ENCODE measurements at places on chromosomes 2 and 18.

DNA sequence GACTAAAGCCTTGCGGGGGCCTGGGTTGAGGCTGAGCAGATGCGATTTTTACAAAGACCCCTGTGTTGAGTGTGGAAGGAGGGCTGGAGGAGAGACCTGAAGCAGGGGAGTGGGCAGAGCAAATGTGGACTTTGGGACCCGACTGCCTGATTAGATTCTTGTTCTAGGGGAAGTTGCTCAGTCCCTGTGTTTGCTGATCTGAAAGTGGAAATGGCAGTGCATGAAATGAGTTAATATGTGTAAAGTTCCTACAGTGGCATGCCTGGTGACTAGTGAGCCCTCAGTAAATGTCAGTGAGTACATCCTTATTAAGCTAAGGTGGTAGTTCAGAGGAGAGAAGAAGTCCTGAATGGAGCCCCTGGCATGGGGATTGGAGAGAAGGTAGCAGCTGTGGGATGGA lies 52.3 kb downstream of the ARMC9 start:
- DNase-seq, result no peak

- no peak for DNase-seq
These were observed 32.4 kb upstream of the VIT start for GRCh38 chr2:36663851-36664695.

DNA sequence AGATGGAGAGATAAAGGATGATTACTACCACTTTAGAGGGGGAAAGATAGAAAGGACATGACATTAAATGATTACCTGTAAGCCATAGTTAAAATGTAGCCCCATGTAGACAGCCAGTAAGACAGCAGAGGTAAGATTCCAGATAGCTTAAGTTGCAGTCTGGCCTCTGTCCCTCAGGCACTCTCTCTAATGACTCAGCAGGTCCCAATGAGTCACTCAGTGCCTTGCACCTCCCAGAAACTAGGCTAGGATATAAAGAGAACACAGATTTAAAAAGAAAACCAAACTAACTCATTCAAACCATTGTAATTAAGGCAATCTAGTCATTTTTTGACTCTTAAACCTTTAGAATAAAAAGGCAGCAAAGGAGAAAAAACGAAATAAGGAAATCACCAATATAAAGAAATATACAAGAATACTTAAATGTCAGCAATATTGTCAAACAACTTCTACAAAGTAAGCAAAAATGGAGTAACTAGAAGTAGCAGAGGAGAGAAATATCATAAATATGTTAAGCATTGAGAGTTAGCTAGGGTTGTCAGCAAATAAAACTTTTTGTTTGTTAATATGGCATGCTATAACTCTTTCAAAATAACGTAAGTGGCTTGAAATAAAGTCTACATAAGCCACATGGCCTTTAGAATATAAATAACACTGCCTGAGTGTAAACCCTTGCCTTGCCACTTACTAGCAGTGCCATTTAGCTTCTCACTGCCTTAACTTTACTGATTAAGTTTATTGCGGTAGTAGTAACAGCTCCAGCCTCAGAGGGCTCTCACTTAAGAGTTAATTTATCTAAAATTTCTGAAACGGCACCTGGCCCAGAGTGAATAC lies 48.5 kb downstream of the SOCS6 start:
- no peak for DNase-seq

DNA sequence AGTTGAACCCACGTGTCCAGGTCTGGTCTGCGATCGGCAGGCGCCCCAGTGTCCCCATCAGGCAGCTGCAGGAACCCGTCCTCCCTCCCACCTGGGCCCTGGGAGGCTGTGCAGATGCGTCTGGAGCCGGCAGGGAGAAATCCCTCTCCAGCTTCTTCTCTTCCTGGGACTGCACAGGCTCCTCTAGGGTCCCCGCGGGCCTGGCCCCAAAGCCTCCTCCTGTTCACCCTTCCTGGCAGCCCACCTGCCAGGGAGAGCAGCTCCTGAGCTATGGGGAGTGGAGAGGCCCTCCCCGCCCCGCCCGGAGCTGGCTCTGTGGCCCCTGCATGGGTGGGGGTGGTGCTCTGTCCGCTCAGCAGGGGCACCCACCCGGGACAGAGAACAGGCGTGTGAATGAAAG lies 179.2 kb upstream of the ALKAL2 start:
- DNase-seq, result no peak

- no peak for DNase-seq
These were observed 477.1 kb downstream of the FBXO15 start for GRCh38 chr18:73670524-73670923.

DNA sequence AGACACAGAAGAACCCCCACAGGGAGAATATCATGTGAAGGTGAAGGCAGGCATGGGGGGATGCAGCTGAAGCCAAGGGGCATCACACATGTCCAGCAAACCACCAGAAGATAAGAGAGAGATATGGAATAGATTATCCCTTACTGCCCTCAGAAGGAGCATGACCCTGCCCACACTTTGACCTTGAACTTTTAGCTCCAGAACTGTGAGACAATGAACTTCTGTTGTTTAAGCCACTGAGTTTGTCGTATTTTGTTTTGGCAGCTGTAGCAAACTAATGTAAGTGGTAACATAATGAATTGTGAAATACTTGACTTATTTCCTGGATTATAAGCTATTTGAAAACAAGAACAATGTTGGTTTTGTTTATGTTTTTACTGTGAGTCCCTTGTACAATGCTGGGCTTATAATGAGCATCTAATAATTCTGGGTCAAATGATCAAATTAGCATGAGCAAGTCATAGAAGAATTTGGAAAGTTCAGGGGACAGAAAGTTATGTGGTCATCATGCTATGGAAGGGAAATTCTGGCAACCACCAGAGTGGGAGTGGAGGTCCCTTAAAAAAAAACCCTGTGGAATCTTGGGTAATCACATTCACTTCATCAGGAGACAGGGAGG lies 541.0 kb upstream of the KLHL29 start:
- no peak for DNase-seq

- DNase-seq, result no peak
These were observed 49.1 kb downstream of the FASTKD2 start for GRCh38 chr2:206814498-206814897.

DNA sequence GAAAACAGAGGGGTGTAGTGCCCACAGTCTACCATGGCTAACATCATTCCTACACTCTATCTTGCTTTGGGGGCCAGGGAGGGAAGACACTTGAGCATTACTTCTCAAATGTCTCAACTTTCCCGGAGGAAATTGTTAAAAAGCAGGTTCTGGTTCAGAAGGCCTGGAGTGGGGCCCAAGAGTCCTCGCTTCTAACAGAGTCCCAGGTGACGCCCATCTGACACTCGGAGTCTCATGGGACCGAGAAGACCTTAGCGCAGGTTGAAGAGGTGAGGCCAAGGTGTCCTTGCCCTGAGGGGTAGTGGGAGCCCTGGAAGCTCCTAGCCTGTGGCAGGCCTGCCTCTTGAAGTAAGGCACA lies 40.1 kb downstream of the ZFP36L2 start:
- no peak for DNase-seq

GRCh38 chr18:35344736-35345459 lies 678 bp upstream of the ZNF24 start:
- DNase-seq, result no peak

DNA sequence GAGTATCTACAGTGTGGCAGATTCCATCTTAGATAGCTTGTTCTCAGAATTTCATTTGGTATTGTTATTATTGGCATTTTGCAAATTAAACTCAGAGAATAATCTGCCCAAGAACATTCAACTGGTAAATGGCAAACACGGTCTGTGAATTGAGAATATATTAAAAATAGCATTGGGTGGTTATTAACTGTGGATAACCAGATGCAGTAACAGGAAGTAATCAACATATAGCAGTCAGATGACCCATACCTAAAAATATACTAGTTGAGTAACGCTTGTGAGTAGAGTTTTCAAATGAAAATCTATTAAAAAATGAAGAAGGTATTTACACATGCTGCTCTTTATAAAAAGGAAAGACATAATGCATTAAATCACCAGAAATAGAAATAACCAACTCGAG lies 129.5 kb downstream of the ZNF804A start:
- DNase-seq, result no peak

DNA sequence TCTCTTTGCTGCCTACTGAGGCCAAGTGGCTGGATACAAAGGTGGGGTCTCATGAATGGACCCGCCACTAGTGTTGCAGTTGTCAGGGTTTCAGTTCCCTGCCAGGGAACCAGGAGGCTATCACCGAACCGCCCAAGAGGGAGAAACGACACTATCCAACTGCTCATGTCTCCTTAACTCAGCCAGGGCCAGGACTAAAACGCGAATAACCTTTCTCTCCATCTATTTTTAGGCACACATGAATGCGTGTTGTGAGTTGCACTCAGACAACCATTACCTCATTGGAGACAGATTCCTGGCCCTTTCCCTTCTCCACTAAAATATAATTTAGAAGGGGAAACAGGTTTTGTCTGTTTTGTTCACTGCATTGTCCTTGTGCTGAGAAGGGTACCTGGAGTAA lies 559.5 kb downstream of the SOCS6 start:
- DNase-seq, result no peak

DNA sequence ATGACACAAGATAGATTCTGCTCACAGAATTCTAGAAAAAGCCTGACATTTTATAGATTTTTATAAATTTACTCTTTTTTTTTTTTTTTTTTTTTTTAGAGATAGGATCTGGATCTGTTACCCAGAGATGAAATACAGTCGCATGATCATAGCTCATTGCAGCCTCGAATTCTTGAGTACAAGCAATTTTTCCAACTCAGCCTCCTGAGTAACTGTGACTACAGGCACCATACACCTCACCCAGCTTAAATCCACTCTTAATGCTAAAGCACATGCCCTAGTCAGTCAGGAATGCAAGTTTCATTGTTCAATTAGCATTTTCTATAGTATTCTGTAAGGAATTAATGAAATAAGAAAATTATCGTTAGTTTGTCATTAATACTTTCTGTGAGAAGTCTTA lies 32.1 kb upstream of the WDR75 start:
- DNase-seq, result no peak

GRCh38 chr2:231988179-231988866 lies 26.8 kb downstream of the DIS3L2 start:
- no peak for DNase-seq

GRCh38 chr2:128642316-128642715 lies 323.6 kb upstream of the HS6ST1 start:
- no peak for DNase-seq

DNA sequence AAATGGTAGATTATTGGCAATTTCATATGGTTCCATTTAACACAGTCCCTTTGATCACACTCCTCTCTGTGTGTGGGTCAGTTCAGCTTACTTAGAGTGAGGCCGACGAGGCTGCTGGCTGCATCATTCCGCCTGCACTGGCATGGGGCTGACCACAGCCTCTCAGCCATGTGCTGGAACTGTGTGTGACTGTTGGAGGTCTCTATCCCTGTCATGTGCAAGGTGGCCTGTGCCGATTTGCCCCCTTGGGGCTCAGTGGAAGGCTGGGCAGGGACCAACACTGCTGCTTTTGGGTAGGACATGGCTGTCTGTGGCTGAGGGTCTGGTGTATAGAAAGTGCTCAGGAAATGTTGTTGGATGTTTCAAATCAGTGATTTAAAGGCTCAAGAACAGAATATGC lies 454.0 kb upstream of the HS6ST1 start:
- DNase-seq, result no peak

DNA sequence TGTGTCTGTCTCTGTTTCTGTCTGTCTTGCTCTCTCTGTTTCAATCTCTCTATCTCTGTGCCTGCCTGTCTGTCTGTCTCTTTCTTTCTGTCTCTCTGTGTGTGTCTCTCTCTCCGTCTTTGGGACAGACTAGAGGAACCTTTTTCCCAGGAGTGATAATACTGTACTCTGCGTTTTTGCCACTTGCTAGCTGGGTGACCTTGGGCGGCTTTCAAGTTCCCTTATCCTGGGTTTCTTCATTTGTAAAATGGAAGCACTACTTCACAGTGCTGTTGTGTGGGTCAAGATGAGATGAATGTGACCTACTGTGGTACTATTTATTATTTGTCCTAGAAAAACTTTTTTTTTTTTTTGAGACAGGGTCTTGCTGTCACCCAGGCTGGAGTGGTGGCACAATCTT lies 42.4 kb downstream of the HPCAL1 start:
- DNase-seq, result no peak

- DNase-seq, result no peak
These were observed 98.1 kb downstream of the MYO3B start for GRCh38 chr2:170276056-170276455.

DNA sequence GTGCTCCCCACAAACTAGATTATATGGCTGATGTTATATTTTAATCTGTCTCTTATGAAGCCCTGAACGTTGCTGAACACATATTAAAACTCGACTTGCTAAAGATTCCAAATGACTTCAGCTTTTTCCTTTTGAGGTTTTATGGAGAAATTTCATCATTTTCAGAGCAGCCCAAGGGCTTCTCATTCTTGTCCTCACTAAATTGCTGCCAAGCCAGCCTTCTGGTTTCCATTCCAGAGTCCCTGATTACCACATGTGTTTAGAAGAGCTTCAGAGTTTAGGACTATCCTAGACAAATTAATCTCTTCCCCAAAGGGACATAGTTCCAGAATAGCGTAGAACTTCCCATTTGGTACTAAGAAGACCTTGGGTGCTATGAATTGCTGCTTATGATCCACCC lies 77.8 kb upstream of the CCDC195 start:
- DNase-seq, result no peak

GRCh38 chr18:579238-579637 lies 942 bp upstream of the CETN1 start:
- DNase-seq, result no peak

DNA sequence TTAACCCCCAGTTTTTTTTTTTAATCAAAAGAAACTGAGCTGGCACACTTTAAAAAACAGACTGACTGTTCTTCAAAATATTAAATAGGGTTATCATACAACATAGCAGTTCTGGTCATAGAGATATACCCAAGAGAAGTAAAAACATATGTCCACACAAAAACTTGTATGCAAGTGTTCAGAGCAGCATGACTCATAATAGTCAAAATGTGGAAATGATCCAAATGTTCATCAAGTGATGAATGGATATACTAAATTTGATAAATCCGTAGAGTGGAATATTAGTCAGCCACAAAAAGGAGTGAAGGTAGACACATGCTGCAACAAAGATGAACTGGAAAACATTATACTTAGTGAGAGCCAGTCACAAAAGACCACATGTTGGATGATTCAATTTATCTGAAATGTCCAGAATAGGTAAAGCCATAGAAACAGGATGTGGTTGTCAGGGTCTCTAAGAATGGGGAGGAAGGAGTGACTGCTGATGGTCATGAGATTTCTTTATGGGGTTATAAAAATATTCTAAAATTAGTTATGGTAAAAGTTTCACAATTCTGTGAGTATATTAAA lies 5.1 kb downstream of the SMIM21 start:
- DNase-seq, result no peak

GRCh38 chr2:48912110-48912509 lies 156.6 kb upstream of the LHCGR start:
- no peak for DNase-seq

GRCh38 chr2:12754643-12755042 lies 37.9 kb downstream of the TRIB2 start:
- DNase-seq, result no peak

DNA sequence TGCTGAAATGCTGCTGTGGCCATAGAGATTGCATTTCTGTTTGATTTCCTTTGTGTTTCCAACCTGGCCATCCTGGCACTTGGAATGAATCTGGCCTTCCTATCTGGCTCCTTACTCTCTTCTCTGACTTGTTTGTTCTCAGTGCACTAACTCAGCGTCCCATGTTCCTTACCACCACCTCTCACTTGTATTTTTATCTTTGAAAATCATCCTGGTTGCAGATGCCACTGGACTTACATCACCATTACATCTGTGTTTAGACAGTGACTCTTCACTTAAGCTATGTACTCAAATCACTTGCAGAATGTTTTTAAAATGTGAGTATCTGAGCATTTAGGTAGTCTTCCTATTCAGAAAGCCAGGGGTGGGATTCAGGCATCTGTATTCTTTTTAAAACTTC lies 239.5 kb downstream of the WDR7 start:
- no peak for DNase-seq

- no peak for DNase-seq
These were observed 5.8 kb upstream of the SRBD1 start for GRCh38 chr2:45616658-45617411.

All from activated T-cell treated with anti-CD3 and anti-CD28 coated beads, Interleukin-2, amount 50 U/mL, for 1 hour (primary cell).